ENCODE measurements at places on chromosomes 2 and 18. TPM values are rescaled to one million over a fixed set of nuclear protein-coding genes. Genes with fewer than 3 reads are reported as not detected.
A peak's percentile ranks its signal among the peaks of the same experiment; 100 is the strongest.

- no peak for DNase-seq
These were observed 3.8 kb upstream of the UGT1A5 start for GRCh38 chr2:233708942-233709341.

DNA sequence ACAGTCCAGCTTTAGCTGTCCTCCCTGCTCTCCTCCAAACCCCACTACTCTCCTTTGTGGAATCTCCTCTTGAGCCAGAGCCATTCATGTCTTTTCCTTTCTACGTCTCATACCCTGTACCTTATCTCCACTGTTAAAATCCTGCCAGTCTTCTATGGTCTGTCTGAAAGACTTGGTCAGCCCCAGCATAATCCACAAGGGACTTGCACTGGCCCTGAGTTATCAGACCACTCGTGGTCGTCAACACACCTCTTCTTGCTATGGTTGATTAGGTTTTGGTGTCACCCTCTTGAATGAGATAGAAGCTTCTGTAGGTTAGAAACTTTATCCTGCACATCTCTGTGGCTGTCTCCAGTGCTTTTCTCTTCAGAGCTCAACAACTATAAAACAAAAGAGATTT lies 56.8 kb downstream of the MYO1B start:
- DNase-seq: no peak

DNA sequence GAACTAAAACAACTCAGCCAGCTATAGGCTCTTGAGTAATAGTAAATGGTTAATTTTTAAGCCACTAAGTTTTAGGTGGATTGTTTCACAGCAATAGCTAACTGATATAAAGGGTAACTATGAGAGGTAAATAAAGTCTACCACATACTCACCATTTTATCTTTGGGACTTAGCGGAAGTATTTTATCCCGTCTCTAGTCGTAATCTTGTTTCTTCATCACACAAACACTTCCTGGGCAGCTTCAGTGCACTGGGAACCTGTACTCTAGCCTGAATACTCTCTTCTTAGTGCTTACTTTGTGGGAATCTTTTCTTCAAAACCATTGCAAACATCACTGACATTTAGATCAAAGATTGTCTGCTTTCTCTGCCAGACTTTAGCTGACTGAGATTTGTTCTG lies 360.5 kb downstream of the EPHA4 start:
- DNase-seq: no peak

DNA sequence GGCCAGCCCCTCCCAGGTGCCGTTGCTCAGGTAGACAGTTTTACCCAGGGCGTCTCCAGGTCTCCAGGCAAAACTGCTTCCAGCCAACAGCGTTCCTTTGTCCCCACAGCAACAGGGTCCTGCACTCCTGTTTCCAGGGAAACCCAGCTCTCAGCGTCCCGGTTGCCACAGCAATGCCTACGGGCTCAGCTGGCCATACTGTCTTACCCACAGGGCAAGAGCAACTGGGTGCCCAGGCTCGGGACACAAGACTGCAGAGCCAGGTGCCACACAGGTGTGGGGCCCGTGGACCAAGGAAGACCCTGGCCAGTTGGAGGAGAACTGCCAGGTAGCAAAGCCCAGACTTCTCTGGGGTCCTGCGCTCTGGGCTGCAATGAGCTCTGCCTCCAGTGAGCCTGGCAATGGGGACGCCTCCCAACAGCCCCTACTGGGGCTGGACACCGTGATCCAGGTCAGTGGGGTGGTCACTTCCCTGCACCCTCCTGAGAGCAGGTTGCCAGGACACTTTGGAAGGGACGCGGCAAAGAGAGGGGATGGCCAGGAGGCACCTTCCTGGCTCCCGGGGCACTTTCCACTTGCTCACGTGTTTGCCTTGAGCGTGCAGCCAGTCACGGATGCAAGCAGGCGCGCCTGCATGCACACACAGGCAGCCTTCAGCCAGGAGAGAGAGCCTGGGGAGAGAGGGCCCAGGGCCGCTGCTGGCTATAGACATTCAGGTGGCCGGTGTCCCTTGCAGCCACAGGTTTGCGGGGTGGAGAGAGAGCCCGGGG lies at the start of gene CROCC2:
TSS of gene CROCC2 (plus strand) at position 196 of the 770 bp plus-strand sequence. CDS start at position 374, 178 bp downstream.
- no peak for DNase-seq

GRCh38 chr2:219220652-219221402 lies 2.1 kb upstream of the ABCB6 start:
- peak; percentile 27 for DNase-seq

GRCh38 chr18:70195014-70195614 lies 10.4 kb downstream of the RTTN start:
- no peak for DNase-seq

GRCh38 chr2:172256886-172257285 lies 154.2 kb upstream of the DLX2 start:
- peak; percentile 62 for DNase-seq

- no peak for DNase-seq
These were observed 11.5 kb downstream of the NTSR2 start for GRCh38 chr2:11658208-11659114.

The ERICH2 gene
- polyA plus RNA-seq: 0.92 TPM

The TBR1 gene
- polyA plus RNA-seq: not detected

The TFCP2L1 gene
- polyA plus RNA-seq: 0.09 TPM

The FAM124B gene
- polyA plus RNA-seq: 6.9 TPM

The NEUROD1 gene
- not detected for polyA plus RNA-seq
